ENCODE measurements at places on chromosomes 6 and 20.

- DNase-seq = no peak
These were observed 815.2 kb downstream of the QKI start for GRCh38 chr6:164229716-164230115.

- DNase-seq = no peak
These were observed 6.9 kb upstream of the CITED2 start for GRCh38 chr6:139381216-139381865.

DNA sequence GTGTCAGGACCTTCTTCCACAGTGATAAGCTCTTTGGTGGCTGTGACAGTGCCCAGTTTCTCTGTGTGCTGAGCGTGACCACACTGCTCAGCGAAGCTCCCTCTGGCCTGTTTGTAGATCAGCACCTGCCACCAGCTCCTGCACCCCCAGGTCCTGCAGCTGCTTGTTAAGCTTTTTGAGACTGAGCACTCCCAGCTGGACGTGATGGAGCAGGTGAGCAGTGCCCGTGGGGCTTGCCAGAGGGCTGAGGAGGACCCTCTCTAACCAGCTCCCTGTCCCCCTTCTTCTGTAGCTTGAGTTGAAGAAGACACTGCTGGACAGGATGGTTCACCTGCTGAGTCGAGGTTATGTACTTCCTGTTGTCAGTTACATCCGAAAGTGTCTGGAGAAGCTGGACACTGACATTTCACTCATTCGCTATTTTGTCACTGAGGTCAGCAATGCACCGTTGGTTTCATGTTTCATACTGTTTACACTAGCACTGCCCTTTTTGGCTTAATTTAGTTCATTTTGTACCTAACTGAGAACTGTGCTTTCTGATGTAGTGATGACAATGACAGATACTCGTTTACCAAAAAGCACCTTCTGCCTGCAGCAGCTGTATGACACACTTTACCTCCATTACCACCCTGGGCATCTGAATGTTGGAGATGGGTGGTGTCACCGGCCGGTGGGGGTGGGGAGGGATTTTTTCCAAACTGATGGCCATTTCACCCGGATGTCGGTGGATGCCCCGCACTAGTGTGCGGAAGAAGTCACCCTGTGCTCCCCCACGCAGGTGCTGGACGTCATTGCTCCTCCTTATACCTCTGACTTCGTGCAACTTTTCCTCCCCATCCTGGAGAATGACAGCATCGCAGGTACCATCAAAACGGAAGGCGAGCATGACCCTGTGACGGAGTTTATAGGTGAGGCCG lies 12.5 kb downstream of the NELFCD start:
- DNase-seq = no peak

GRCh38 chr20:6053064-6053775 lies 640 bp downstream of the LRRN4 start:
- DNase-seq = no peak

Data from K562 (cell line).